ENCODE measurements at places on chromosomes 13 and 19.
A peak's percentile ranks its signal among the peaks of the same experiment; 100 is the strongest.

DNA sequence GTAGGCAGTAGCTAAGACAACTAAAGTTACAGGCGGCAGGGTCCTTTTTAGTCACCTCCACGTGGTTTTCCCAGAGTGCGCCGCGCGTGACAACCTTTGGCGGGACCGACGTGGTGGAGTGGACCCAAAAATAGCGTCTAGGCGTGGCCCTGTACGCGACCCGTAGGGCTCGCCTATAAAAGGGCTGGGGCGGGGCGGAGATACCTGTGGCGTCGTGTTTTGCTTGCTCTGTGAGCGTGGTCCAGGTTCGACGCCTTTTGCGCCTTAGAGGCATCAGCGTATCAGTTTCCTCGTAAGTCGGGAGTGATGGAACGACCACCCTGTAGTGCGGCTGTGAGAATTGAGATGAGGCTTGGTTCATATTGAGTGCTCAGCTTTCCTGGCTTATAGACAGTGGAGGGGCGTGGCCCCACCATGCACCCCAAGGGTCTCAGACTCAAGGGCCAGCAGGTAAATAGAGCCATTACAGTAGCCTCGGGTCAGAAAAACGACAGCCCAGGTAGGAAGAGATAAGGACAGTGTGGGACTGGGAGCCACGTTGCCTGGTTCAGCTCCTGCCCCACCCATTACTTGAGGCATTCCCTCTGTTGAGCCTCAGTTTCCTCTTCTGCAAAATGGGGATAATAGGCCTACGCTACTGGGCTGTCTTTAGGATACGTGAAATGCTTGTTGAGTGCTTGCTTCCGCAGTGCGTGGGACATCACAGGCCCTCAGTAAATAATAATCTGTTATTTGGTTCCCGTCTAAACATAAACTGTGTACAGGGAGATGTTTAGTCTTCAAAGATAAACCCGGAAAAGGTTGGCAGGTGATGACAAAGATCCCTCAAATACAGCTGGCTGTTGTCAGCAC lies 693 bp upstream of the TMED1 start:
- peak; percentile 81 for DNase-seq

GRCh38 chr13:59834801-59835200 lies 328.9 kb downstream of the DIAPH3 start:
- DNase-seq, result no peak

- DNase-seq, result no peak
Measured at GRCh38 chr19:14004619-14005348, 1.3 kb downstream of the RFX1 start.

- DNase-seq, result no peak
Measured at GRCh38 chr19:16703677-16704076, 16.0 kb upstream of the NWD1 start.

DNA sequence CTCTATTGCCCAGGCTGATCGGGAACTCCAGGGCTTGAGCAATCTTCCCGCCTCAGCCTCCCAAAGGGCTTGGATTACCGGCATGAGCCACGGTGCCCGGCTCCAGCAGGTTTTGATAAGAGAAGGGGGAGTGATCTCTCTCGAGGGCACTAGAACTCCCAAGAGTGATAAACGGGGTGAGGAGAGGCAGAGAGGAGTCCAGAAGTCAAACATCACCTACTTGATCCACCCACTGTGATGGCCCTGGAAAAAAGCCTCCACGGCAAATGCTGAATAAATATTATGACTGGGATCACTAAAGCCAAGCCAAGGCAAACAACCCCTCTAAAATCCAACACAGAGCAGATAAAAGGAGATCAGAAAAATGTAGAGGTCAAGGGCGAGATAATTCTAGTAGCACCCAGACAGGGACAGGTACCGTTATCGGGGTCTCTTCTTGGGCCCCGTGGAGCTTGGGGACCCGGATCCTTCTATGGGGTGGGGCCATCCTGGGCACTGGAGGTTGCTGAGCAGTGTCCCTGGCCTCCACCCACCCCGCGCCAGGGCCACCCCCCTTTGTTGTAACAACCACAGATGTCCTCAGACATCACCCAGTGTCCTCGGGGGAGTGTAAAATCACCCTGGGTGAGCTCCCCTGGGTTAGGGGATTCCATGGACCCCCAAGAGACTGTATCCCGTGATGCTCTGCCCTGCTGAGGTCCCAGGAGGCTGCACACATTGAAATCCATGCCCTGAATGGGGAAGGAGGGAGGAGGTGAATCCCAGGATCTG lies 3.7 kb upstream of the CREB3L3 start:
- no peak for DNase-seq

- peak; percentile 53 for DNase-seq
Measured at GRCh38 chr19:38557205-38557799, 60.5 kb downstream of the MAP4K1 start.

- DNase-seq, result no peak
Measured at GRCh38 chr19:56643460-56643955, 549 bp downstream of the SMIM17 start.

DNA sequence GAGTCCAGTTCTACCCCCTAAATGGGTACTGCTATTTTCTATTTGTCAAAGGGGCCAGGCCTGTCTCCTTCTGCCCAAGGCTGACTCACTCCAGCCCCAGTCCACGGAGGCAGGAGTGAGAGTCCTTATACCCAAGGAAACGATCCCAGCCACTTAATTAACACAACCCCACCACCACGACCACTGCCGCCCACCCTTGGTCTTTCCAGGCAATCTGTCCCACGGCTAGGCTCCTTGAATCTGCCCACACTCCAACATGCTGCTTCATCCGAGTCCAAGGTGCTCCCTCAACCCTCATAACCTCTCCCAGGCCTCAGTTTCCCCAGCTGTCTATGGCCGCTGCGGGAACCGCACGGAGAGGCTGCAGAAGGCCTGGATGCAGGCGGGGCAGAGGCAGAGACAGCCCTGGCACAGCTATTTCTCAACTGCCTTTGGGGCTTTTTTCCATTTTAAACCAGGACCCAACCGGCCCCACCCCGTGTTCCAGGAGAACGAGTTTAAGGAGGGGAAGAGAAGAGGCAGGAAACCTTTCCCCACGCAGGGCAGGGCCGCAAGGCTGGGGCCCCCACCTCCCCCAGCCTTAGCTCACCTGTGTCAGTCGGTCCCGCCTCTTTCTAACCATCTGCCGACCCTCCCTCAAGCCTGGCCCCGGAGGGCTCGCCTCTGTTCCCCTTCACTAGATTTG lies 746 bp downstream of the RAB3D start:
- no peak for DNase-seq

DNA sequence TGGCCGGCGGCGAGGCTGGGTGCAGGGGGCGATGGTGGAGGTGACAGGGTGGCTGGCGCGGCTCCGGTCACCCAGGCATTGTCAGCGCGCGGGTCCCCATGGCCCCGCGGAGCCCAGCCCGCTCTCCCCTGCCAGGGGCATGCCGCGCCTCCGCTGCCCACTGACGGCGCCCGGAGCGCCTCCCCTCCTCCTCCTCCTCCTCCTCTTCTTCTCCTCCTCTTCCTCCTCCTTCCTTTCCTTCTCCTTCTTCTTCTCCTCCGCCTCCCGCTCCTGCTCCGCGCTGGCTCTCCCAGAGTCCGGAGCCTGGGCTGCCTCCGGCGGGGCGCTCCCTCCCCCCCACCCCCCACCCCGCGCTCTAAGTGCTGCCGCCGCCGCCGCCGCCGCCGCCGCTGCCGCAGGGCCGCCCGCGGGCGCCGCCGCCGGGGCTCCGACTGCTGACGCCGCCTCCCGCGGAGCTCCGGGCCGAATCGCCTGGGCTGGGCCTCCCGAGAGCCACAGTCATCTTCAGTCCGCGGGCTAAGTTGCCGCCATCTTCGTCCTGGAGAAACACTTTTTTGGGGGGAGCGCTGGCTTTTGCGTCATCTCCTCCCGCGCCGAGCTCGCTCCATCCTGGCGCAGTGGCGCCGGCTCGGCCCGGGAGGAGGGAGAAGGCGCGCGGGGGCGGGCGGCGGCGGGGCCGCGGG lies 348.3 kb downstream of the LIG4 start:
- DNase-seq, result no peak

GRCh38 chr19:43738780-43739211 lies 16.0 kb downstream of the SMG9 start:
- no peak for DNase-seq

Measured in activated CD4-positive, CD25-positive, alpha-beta regulatory T cell treated with anti-CD3 and anti-CD28 coated beads, Interleukin-2, amount 50 U/mL, for 72 hours (primary cell).